ENCODE measurements at places on chromosomes 7 and 10.

DNA sequence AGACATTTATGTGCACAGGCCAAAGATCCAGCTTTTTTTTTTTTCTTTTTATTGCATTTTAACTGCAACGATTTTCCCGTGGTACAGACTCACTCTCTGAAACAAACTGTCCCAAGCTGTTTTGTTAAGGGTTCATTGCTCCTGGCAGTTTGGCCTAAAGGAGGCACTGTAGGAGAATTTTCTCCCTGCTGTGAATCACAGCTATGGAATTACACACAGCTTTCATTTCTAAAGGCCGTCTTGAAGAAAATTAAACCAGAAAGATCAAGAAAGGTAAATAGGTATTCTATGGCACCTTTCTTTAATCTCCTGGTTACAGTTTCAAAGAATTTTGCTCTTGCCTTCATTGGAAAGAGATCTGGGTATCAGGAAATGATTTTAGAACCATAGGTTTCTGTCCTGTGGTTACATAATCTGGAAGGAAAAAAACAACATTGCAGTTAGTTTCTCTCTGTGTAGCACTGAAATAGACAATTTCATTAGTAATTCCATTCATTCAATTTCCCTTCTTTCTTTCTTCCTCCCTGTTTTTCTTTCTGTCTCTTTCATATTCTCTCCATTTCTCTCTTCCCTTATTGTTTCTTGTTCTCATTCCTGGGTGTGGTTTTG, 51.2 kb downstream of the PDK4 start:
- DNase-seq, result no peak

- no peak for DNase-seq
These were observed 233.8 kb downstream of the C7orf25 start for GRCh38 chr7:42677751-42678699.

GRCh38 chr10:96560966-96561887, 25.6 kb downstream of the TM9SF3 start:
- DNase-seq, result no peak

GRCh38 chr7:44580945-44581878, 819 bp downstream of the TMED4 start:
- DNase-seq, result peak; percentile 64

- DNase-seq, result peak; percentile 77
These were observed 61.9 kb downstream of the MKI67 start for GRCh38 chr10:128064108-128064969.

- no peak for DNase-seq
These were observed 68.2 kb downstream of the PFKFB3 start for GRCh38 chr10:6270951-6271350.

GRCh38 chr10:65765006-65765541, 1160.8 kb upstream of the LRRTM3 start:
- no peak for DNase-seq

DNA sequence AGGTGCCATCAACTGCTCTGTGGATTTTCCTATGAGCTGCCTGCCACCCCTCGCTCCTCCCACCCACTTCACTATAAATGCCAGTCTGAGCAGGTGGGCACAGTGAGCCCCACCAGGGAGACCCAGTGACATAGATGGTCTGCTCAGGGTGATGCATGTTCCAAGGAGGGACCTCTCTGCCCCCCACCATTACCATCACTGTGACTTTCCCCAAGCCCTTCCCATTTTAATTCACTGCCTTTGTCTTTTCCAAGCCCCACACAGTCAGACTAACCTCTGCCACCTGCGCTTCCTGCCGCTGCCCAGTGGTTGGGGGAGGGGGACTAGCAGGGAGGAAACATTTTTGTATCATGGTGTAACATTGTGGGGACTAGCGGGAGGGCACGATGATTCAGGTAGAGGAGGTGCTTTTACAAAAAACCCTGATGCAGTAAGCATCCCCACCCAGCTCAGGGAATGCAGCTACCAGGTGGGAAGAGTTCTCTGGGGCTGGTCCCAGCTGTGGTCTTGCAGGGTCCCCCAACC, 24.6 kb downstream of the PRSS2 start:
- DNase-seq, result peak; percentile 68

DNA sequence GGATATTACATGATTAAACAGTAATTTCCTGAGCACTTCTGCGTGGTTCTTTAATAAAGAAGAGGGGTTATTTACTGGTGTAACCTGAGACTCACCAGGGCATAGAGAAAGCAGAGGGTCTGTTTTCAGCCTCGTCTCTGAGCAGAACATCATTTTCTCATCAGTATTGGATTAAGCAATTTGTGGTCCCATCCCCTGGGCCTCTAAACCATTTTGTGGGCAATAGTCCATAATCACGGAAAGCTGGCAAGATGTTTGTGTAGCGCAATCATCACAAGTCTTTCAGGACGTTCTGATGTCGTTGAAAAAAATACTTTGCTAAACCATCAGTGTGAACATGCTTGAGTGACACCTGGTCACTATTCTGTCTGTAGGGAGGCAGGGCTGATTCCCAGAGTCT, 37.1 kb upstream of the SEC61G start:
- no peak for DNase-seq

GRCh38 chr7:132554446-132554845, 21.8 kb downstream of the PLXNA4 start:
- DNase-seq, result no peak

GRCh38 chr10:80477-81105, 31.5 kb upstream of the TUBB8 start:
- no peak for DNase-seq

- no peak for DNase-seq
These were observed 42.5 kb downstream of the NUP205 start for GRCh38 chr7:135600226-135600625.

- DNase-seq, result no peak
These were observed 4.9 kb upstream of the RHOBTB1 start for GRCh38 chr10:60948851-60949250.

DNA sequence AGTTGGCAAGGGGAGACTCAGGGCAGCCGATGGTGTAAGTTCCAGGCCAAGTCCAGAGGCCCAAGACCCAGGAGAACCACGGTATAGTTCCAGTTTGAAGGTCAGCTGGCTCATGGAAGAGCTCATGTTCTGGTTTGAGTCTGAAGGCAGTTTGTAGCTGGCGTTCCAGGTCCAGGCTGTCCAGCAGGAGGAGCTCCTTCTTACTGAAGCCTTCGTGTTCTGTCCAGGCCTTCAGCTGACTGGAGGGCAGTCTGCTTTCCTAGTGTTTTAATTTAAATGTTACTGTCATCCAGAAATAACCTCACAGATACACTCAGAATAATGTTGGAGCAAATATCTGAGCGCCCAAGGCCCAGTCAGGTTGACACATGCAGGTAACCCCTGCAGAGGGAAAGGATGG, 4.2 kb downstream of the SUN1 start:
- DNase-seq, result no peak

DNA sequence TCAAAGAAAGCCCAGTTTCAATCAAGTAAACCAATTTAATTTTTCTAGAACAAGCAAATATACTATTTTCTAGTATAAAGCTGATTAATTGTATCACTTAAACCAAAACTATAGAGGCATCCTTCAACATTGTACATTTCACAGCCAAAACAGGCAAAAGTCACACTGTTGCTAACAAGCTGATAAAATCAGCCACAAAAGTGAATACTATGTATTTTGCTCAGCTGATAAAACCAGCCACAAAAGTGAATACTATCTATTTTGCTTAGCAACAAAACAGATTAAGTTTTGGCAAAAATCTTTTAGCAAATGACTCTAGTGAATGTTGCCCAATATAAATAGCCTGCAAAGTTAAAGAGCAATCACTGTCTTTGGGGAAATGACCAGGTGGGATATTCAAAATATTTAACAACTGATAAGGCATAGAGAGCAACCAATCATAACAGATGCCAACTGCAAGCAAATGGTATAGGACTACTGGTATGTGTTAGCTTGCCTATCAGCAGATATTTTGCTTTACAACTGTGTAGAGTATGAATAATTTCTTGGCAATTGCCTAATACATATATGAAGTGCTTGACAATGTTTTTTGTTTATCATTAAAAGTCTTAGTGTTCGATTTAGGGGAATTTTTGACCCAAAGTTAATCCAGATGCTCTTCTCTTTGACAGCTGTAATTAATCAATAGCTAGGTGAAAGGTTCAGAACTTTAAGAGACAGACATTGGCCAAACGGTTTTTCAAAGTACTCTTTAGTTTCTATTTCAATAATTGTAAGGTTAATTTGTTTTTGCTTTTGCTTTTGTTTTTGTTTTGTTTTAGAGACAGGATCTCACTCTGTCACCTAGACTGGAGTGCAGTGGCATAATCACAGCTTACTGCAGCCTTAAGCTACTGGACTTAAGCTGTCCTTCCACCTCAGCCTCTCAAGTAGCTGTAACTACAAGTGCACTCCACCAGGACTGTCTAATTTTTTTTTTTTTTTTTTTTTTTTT, 44.4 kb upstream of the SP4 start:
- no peak for DNase-seq

DNA sequence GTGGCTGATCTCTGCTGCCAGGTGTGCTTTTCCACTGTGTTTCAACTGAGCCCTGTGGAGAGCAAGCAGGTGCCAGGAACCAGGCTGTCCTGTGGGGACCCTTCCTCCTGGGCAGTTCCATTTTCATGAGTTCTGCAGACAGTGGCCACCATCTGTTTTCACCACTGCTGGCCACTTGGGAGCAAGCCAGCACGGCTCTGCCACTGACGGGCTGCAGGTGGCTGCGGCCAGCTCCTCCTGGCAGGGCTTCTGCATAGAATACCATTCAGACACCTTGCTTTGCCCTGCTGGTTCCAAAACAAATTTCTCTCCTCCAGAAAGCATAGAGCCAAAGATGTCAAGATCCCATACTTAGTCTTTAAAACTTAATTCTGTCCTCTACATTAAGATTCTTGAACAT, 48.3 kb downstream of the LANCL2 start:
- no peak for DNase-seq

GRCh38 chr7:130266258-130266960, at the start of gene CPA2:
Gene CPA2, plus strand, starts transcription at chr7:130266863. Its CDS starts 19 bp downstream, at chr7:130266882.
- no peak for DNase-seq

DNA sequence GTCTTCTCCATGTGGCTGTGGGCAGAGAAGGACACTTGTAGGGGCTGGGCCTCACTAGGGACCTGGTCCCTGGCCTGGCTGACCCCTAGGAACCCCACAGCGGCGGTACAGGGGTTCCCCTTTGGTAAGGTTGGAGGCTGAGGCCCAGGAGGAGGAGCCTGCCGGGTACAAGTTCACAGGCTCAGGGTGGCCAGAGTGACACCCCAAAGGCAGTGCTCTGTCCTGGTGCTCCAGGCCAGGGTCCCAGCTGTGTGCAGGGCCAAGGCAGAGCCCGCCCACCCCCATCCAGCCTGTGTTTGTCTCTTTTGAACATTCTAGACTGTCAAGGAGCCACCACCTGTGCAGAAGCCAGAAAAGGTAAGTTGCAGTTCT, 23.3 kb downstream of the ANTXRL start:
- DNase-seq, result no peak

GRCh38 chr10:77944519-77944918, 18.0 kb upstream of the DLG5 start:
- DNase-seq, result no peak

- DNase-seq, result peak; percentile 51
These were observed 7.5 kb downstream of the AGK start for GRCh38 chr7:141558544-141559183.

DNA sequence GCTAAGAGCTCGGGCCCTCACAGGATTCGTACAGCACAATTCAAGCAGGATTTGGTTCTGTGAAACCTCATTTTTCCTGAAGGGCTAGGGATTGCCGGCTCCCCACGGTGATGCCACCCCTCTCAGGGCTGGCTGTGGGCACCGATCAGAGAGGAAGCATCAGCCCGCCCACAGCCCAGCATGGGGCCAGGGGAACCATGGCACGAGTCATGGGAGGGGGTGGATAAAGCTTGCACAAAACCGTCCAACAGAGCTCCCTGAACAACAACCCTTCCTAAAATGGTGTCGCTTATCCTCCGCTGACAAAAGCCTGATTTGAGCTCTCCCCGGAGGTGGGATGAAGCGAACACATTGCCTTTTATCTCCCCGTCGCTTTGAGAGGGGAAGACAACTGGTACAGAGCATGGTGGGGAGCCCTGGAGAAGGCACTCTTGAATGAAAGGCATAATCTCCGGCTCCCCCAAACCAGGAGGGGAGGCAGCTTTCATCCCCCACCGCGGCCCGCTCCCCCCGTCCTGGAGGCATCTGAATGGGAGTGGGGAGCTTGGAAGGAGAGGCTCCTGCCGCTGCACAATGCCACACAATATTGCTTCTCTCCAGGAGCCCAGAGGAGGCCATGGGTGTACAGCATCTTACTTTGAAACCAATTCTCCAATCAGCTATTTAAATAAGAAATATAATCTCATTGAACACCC, 144.0 kb downstream of the RPS24 start:
- DNase-seq, result no peak

DNA sequence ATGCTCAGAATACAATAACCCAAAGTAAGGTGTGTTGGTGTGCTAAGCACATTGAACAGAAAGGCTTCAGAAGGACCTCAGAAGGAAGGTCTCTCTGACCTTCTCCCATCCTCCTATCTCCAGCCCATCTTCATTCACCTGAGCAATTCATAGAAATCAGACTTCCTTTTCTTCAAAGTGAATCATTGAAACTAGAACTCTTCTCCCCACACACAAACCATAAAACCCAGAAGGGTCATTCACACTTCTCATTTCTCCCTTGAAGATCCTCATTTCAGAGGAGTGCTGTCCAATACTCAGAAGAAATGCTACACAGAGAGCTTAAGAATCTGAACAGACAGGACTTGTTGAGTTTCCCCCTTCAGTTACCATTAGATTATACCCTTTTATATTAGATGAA, 89.5 kb downstream of the VWDE start:
- DNase-seq, result no peak

DNA sequence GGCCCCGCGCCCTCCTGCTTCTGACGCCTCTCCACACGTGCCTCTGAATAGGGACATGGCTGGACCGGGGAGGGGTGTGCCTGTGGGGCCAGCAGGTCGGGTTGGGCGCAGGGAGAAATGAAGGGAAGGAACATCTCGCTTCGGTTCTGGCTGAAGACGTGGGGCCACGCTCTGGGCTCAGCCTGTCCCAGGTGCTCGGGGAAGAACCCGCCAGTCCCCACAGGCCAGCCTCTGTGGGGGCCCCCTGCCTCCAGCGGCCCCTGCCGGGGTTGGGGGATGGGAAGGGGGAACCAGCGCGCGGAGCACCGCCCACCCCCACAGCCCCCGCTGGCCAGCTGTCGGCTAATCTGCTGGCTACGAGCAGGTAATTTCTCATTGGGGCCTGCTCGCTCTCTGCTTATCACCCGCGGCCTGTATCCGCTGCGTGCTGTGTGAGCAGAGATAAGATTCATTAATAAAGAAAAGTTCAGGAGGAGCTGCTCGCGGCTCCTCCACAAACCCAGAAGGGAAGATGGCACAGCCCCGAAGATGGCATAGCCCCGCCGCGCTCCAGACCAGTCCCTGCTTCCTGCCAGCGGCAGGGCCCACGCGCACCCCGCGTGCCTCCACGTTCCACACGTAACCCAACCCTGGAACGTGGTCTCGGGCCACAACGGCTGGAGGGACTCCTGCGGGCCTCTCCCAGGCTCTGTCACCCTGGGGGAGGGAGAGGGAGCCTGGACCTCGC, 186.2 kb downstream of the ELFN1 start:
- no peak for DNase-seq

GRCh38 chr7:100863406-100863950, 3.7 kb upstream of the TRIP6 start:
- DNase-seq, result no peak

GRCh38 chr10:102322914-102323313, 72.6 kb upstream of the NFKB2 start:
- peak; percentile 46 for DNase-seq

Measured in central memory CD4-positive, alpha-beta T cell (primary cell).